ENCODE measurements at places on chromosomes 13 and 19.

DNA sequence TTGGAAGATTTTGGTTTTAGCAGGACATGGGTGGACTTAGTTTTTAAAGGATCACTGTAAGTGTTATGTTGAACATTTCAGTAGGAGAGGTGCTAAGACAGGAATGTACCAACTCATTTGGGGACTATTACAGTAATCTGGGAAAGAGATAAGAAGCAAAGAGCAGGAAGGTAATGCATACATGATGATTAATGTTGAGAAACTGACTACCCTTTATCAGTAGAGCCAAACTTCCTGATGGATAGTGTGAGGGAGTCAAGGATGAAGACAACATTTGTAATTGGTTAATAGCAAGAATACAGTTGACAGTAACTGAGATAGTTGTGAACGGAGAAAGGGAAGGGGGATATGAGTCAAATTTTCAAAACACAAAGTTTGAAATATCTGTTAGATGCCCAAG lies 421.9 kb upstream of the PRR20A start:
- DNase-seq, result no peak

GRCh38 chr13:49336655-49337054 lies 88.9 kb downstream of the CDADC1 start:
- DNase-seq, result no peak

GRCh38 chr13:35732565-35732964 lies 256.1 kb upstream of the MAB21L1 start:
- no peak for DNase-seq

DNA sequence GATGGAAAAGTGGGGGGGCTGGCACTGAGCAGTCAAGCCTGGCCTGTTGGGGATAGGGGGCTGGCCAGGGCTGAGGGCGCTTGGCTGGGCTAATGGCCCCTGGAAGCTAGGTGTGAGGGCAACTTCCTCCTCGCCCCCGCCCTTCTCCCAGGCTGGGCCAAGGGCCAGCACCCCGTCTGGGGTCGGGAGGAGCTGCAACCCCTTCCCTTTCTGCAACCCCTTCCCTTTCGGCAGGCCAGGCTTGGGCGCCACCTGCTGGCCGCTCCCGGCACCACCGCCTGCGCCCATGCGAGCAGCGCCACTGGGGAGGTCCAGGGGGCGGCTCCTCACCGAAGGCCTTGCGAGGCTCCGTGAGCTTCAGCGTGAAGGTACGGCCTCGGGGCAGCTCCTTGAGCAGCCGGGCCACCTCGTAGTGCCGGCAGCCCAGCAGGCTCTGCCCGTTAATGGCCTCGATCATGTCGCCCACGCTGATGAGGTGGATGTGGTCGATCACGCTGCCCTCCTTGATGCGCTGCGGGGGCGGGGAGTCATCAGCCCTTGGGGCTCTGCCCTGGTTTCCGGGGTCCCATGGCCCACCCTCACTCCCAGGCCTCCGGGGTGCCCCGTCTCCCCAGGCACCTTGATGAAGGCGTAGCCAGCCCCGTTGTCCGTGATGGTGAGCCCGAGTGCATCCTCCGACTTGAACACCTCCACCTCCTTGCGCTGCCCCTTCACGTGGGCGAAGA lies 5.0 kb upstream of the PTGER1 start:
- DNase-seq, result no peak

- no peak for DNase-seq
Observed at GRCh38 chr13:89790696-89791095, 1556.8 kb upstream of the MIR17HG start.

DNA sequence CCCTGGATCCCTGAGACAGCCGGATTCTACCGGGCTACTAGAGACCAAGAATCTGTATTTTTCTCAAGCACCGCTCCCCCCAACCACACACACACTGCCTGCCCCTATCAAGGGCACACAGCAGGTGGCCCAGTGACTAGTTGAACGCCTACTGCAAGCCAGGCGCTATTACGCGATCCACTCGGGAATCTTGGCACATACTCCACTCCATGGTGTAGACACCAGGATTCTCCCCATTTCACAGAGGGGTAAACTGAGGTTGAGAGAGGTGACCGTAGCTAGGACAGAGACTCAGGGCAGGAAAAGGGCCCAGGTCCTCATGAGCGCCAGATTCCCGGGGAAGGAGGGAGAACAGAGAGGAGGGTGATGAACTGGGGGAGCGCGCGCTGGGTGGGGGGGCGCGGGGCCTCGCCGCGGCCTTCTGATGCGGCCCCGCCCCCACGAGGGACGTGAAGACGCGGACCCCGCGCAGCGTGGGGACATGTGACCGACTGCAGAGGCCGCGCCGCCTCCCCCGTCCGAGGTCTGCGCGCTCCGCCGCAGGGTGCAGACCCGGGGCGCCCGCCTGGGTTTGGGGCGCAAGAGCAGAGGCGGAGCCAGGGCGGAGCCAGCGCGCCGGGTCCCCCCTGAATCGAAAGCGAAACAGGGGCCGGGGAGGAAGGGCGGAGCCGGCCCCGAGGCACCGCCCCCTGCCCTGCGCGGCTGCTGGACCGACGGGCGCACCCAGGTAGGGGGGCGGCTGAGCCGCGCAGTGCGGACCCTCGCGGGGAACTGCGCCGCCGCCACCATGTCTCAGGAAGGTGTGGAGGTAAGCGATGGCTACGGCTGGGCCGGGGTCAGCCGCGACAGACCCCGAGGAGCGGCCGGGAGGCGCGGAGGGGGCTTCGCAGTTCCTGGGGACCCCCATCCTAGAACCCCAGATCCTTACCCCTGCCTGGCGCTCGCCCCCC lies at the start of gene SHFL:
Gene SHFL (plus strand): TSS at position 677 of the 950 bp plus-strand sequence. CDS start 111 bp downstream, at position 788.
- no peak for DNase-seq

- DNase-seq, result no peak
Observed at GRCh38 chr19:27955485-27956480, 1257.2 kb downstream of the UQCRFS1 start.

DNA sequence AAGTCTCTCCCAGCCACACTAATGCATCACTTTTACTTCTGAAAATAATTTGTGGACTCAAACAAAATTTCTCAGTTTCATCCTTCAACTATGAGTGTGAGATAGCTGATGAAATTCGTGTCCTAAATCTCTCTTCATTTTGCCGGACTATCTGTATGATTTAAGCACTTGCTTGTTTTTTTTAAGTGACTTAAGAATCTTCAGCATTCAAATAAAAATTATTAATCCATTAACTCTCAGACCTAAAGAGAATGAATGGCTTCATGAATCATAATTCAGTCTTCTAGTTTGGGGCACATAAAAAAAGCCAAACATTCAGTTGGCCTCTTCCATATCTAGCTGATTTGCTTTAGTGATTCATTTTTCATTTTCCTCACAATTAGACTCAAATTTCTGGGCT lies 579.5 kb downstream of the DCT start:
- DNase-seq, result no peak

DNA sequence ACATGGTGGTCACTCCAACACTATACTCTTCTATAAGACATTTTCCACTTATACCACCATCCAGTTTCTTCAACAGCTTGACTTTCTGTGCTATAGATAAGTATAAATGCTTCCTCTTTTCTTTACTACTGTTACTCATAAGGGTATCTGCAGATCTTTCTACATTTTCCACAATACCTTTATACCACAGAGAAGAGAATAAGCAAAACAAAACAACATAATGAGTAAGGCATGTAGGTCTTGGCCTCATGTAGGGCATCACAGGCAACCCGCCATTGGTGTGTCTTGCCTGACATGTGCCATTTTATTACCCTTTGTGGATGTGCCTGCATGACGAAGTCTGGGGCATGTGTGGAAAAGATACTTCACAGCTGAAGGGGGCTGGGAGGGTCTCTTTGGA lies 265.3 kb upstream of the STARD13 start:
- DNase-seq, result no peak
